ENCODE measurements at places on chromosomes 4 and X.

- no peak for DNase-seq
Measured at GRCh38 chrX:134734466-134734952, 76.2 kb upstream of the PLAC1 start.

DNA sequence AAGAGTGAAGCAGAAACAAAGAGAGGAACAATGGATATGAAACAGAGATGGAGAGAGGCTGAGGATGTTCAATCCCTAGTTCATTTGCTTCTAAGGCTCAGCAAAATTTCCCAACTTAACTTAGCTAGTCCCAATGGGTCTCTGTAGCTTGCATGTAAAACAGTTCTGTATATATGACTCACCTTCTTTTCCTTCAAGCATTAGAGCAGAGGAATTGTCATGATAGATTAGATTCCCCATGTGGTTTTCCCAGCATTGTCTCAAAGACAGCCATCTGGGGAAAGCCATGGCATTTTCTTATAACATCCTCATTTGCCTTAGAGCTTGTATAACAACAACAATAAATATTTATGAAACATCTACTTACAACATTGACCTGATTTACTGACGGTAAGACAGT lies 93.9 kb upstream of the GATB start:
- no peak for DNase-seq

- no peak for DNase-seq
Measured at GRCh38 chrX:18016941-18017340, 155.8 kb upstream of the RAI2 start.

DNA sequence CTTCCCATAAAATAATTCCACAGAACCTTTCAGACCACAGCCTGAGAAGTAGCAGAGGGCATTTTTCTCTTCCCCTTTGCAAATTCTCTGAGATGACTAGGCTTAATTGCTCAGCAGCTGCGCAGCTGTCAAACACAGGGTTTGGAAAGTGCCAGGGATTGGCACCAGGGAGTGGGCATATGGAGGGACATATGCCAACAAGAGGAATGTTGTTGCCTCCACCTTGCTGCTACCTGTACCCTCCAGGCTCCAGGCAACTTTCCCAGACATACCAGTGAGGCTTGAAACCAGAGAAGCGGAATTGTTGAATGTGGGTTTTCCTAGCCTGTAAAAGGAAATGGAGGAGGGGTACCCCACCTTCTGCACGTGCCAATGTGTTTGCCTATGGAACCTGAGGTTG lies 256.2 kb upstream of the GPR101 start:
- DNase-seq, result no peak

DNA sequence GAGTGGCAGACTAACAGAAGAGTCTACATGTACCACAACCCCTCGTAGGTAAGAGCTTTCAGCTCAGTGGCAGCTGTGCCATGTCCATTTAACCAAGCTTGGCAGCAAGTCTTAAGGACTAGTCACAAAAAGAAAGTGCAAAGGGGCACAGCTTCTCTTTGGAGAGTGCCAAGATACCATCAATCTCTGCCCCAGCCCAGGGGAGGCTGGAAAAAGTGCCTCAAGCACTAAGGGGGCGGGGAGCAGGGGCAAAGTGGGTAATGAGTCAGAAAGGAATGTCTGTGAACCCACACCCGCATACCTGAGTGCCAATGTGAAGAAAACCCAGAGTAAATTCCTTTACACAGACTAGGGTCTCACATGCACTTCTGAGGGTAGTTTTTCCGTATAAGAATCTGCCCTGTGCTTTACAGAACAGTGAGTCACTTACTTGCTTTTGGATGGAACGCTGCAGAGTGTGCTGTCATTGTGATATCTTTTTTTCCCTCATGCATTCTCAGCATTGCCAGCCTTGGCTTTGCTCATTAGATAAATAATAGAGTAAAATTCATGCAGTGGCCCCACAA lies 219.8 kb downstream of the ZNF674 start:
- peak; percentile 38 for DNase-seq

GRCh38 chr4:66926687-66927086 lies 618.6 kb downstream of the CENPC start:
- no peak for DNase-seq

DNA sequence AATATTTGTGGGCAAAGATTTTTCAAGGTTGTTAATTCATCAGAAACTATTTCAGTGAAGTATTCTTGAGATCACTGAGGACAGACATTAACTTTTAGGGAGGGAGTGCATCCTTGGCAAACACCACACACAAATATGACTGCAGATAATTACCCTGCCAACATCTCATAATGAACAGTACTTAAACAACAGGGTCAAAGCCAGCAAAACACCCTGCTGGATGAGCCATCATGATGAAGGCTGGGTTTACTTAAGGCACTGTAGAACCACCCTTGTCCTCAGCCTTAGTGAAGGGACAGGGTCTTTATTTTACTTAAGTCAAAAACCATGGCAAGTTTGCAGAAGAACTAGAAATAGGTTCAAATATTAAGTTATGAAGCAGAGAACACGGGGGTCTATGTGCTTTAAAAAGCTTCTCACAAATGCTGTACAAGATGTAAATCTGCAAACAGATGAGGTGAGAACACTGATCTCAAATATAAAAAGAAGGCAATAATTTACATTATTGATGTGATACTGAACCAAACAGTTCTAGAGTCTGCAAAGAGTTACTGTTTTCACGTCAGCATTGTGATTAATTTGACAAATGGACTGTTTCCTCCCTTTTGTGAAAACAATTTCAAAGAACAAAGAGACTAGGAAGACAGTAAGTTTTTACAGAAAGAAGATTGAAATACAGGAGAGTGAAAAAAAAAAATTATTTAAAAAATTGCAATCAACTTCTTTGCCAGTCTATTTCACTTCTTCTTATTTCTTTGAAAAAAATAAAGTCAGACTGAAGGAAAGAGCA lies 28.2 kb downstream of the TAPT1 start:
- DNase-seq, result no peak

- peak; percentile 15 for DNase-seq
Measured at GRCh38 chrX:44343412-44344141, at the start of gene EFHC2. Gene EFHC2 (minus strand): TSS chrX:44343672. CDS start chrX:44343588, 84 bp downstream.

- DNase-seq, result no peak
Measured at GRCh38 chrX:40617566-40617965, 5.7 kb upstream of the MPC1L start.

DNA sequence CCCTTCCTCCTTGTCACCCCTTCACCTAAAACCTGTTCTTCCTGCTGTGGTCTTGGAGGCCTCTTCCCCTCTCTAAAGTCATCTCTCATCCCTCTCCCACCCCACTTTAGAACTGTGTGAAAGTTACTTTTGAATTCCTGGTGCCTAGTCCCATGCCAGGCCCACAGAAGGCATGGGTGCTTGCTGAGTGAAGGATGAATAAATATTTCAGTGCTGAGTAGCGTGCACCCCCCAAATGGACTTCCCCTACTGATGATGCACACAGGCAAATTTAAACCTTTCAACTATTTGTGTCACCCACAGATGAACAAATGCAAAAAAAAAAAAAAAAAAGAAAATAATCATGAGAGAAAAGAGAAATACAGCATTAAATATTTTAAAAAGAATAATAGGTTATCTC lies 19.8 kb downstream of the PSMD10 start:
- DNase-seq, result no peak

- no peak for DNase-seq
Measured at GRCh38 chrX:81537723-81538122, 335.8 kb downstream of the SH3BGRL start.

DNA sequence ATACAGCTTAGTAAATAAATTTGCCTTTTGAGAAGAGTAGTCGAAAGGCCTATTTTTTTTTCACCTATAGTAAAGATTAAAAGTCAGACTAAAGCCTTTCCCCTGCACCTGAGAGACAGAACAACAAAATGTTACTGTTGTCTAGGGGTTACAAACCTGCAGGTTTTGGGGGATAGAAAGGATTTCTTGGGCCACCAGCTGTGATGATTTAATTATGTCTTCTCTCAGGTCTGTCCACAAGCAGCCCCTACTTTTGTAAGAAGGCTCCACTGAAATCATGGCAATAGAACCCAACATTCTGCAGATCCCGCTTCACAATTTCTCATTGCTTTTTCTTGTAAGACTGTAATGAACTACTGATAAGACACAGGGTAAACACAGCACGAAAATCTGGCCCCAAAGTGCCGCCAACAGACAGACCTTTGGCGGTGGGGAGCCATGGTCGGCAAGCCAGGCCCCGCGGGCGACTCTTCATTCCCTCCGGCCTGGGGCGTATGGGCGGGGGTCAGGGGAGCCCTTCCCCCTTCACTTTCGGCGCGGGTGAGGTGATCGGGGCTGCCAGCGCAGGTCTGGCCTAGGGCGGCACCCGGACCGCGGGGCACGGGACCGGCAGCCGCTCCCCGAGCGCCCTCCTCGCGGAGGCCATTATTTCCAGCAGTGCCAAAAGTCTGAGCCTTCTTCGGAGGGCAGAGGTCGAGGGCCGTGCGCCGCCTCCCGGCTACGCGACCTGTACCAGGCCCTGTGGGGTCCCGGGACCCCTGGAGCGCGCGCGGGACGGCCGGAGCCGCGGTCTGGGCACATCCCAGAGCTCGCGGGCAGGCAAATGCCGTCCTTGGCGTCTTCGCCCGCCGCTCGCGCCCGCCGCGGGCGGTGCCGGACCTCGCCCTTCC lies 812 bp upstream of the KDM6A start:
- no peak for DNase-seq

DNA sequence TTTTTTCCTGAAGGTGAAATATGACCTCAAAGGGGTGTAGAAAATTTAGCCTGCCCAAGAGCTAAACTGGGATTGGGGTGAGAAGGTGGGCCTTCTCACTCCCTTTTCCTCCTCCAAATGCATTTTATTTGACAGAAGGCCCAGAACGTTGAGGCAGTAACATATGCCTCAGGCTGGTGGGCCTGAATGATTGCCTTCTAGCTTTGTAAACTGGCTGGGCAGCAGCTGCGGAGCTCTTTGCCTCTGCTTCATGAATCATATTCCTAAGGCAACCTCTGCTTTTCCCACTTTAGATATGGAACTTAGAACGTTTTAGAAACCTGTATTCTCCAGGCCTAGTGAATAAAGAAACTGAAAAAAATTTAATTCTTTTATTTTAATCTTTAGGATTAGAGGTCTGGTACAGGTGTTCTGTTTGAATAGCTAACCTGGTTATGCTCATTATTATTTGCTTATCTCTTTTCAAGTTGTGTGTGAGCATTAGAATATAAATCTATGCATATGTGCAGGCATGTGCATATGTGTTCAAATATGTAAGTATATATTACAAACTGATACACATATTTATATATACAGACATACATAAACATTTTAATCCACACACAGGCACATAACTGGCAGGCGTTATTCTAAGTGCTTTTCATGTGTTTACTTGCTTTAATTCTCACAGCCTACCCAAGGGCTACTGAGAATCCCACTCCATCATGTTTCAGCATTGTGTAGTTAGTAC lies 11.5 kb downstream of the PRDM8 start:
- DNase-seq, result no peak

- DNase-seq, result no peak
Measured at GRCh38 chr4:145285928-145286327, 105.5 kb upstream of the OTUD4 start.

DNA sequence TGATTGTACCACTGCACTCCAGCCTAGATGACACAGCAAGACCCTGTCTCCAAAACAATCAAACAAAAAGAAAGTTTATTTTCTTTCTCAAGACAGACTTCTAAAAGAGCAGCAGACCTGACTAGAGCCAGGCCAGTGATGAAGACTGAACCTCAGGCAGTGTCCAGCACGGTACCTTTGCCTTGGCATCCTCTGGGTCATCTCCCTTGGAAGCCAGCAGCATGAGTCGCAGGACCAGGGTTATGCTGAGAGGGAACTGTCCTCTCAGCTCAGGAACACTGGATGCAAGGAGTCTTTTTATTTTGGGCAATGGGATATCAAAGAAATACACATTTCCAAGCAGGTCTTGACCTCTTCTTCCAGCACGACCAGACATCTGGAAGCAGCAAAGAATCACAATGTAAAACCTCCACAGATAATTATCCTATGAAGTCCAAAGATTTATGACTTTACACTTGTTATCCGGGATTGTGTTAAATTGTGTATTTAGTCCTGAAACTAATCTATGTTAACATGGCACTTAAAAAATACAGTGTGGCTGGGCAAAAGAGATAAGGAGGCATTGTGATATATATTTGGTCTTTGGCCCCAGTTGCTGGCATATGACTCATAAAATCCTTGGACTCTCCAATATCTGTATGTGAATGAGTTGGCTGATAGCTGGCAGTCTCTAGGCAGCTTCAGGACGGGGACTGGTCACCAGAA lies 66.0 kb upstream of the DDX60 start:
- no peak for DNase-seq

DNA sequence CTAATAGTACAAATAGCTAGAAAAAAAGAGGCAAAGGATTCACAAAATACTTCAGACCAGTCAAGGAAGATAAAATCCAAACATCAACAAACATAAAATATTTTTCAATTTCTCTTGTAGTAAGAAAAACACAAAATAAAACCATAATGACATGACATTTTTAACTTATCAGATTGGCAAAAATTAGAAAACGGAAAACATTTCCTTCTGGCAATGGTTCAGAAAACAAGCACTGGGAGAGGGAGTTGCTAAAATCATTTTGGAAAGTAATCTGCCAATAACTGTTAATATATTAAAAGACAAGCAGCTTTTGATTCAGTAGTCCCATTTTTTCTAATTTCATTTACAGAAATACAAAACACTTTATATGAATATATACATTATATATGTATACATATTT lies 26.1 kb downstream of the TKTL2 start:
- DNase-seq, result no peak

- DNase-seq, result no peak
Measured at GRCh38 chr4:103318327-103318726, 120.2 kb upstream of the CENPE start.

- no peak for DNase-seq
Measured at GRCh38 chrX:25531096-25531495, 515.3 kb upstream of the ARX start.

DNA sequence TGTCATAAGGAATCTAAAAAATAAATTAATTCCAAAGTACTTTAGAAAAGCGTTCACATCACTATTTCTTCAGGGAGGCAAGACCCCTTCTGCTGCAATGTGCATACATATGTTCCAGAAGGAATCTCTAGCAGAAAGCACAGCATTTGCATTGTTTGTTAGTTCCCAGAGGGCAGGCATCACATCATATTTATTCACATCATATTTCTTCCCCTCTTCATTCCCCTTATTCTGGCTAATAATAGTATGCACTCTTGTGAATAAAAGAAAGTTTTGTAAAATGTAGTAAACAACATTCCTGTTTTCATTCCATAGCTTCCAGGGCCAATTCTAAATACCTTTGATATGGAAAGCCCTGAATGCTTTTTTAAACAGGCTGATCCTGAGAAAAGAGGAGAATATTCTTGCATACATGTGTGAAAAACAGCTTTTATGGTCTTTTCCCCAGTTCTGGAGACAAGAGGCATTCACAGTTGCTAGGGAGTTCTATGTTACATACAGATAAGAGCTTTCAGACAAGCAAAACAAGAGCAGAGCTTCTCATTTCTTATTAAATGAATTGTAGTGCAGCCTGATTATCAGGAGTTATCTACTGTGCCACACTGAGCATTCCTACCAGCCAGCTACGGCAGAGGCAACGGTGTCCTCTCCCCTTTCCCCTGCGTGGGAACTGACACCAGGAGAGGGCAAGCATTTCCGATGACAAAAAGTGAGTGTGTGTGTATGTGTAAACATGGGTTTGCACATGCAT lies 15.2 kb downstream of the GATB start:
- DNase-seq, result no peak

All from activated CD4-positive, alpha-beta T cell treated with anti-CD3 and anti-CD28 coated beads for 24 hours (primary cell).